ENCODE measurements at places on chromosomes 7 and 10.
A peak's percentile ranks its signal among the peaks of the same experiment; 100 is the strongest.

- peak; percentile 53 for DNase-seq
These were observed 131.4 kb upstream of the PDLIM1 start for GRCh38 chr10:95422233-95422632.

- no peak for DNase-seq
These were observed 51.5 kb upstream of the GRM3 start for GRCh38 chr7:86592185-86592584.

DNA sequence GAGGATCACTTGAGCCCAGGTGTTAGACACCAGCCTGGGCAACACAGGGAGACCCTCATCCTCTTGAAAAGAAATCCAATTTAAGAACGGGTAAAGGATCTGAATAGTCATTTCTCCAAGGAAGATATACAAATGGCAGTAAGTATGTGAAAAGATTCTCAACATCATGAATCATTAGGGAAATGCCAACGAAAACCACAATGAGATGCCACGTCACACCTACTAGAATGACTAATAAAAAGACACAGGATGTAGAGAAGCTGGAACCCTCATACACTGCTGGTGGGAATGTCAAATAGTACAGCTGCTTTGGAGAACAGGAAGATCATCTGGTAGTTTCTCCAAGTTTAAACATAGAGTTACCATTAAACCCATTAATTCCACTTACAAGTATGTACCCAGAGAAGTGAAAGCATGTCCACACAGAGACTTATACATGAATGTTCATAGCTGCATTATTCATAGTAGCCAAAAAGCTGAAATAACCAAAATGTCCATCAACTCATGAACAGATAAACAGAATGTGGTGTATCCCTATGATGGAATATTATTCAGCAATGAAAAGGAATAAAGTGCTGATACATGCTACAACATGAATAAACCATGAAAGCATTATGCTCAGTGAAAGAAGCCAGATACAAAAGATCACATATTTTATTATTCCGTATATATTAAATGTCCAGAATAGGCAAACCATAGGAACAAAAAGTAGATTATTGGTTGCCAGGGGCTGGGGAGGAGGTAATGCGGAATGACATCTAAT is 13.1 kb upstream of the ZMIZ2 start:
- DNase-seq = no peak

DNA sequence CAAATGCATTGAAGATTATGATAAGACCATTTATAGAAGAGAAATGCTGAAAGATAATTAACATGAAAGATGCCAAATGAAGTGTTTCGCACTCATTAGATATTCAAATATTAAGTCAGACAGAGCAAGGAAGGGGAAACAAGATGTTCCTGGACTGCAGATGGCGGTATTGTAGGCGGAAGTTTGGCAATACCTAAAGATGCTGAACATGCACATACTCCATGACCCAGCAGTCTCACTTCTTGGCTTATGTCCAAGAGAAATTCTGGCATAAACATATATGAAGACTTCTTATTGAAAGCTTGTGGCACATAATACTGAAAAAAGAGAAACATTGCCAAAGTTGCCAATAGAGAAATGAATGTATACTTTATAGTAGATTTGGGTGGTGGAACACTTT is 325.4 kb upstream of the SEMA3C start:
- DNase-seq = no peak

- DNase-seq = no peak
These were observed 1.8 kb upstream of the CAMK2G start for GRCh38 chr10:73876157-73876556.

DNA sequence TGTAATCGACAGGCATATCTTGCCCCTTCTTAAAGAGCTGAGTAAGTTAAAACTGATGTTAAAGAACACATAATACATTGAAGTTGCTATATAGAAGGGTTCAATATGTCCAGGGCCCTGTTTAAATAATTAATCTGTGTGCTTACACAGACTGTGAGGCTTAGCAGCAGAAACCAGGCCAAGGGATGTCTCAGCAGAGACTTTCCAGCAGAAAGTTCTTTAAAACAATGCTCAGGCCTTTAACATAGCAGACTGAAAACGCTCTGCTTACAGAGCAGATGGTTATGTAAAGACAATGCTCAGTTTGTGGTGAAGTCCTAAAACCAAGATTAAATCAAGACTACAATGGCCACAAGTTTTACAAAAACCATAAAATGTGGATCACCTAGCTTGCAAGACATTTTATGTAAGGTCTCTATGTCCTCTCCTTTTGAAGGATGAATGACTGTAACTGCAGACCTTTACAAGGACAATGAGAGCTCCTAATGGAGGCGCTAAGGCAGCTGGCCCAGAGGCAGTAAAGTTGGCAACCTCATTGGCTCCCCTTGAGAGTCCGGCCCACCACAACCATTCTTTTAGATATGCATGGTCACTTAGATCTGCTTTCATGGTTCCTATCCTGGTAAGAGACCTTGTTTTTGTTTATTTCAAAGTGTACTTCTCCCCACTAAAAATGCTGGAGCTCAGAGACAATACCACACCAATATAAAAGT is 56.3 kb downstream of the FZD1 start:
- no peak for DNase-seq

DNA sequence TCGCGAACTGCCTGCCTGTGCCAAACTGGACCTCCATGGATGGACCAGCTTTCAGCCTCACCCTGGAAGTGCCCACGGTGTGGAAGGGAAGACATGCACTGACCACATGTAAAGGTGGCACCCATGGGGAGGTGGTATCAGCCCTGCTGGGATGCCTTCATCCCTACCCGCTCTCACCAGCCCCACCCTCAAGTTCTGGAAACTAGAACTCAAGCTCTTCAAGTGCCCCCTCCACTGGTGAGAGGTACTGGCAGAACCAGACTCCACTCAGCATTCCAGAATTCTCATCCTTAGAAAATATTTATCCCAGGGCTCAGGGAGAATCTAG is 5.9 kb downstream of the ZNF488 start:
- DNase-seq = no peak

GRCh38 chr7:124688991-124689390 is 76.6 kb downstream of the GPR37 start:
- DNase-seq = no peak

DNA sequence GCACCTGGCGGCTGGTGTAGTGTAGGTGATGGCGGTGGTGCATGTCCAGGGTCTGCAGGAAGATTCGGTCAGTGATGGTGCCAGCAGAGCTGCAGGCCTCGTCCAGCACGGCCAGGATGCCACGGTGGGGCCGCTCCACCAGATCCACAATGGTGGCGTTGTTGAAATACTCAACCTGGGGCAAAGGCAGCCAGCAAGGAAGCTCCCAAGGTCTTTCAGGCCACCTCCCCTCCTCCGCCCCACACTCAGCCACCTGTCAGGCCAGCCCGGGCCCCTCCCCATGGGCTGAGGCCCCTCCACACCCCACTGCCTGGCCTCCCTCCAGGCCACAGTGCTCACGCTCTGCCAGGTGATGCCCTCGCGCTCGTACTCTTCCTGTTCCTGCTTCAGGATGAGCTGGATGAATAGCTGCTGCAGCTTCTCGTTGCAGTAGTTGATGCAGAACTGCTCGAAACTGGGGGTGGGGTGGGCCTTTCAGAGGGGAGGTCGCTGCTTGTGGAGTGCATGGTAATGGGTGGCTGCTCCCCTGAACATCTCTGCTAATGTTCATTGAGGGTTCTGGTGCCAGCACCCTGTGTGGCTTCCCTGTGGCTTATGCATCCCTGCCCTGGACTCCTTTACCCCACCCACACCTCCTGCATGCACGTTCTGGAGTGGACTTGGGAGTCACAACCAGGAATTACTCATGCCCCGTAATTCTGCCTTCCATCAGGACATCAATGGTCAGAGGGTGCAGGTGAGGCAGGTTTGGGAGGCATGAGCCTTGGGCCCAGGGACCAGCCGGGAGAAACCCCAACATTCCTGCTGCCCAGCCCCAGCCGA is 8.9 kb downstream of the MYO1G start:
- no peak for DNase-seq

GRCh38 chr7:111132833-111133232 is 41.9 kb downstream of the LRRN3 start:
- DNase-seq = no peak
